Femur (tissue), 1 donor: ENCODE measurements at places on chromosomes 1 and 21.

- no peak for DNase-seq
Observed at GRCh38 chr1:205600085-205600484, 31.7 kb downstream of the ELK4 start.

- DNase-seq = no peak
Observed at GRCh38 chr21:14526836-14527695, 19.0 kb downstream of the SAMSN1 start.

- peak; percentile 56 for DNase-seq
Observed at GRCh38 chr1:145985502-145986439, 10.6 kb downstream of the TXNIP start.

DNA sequence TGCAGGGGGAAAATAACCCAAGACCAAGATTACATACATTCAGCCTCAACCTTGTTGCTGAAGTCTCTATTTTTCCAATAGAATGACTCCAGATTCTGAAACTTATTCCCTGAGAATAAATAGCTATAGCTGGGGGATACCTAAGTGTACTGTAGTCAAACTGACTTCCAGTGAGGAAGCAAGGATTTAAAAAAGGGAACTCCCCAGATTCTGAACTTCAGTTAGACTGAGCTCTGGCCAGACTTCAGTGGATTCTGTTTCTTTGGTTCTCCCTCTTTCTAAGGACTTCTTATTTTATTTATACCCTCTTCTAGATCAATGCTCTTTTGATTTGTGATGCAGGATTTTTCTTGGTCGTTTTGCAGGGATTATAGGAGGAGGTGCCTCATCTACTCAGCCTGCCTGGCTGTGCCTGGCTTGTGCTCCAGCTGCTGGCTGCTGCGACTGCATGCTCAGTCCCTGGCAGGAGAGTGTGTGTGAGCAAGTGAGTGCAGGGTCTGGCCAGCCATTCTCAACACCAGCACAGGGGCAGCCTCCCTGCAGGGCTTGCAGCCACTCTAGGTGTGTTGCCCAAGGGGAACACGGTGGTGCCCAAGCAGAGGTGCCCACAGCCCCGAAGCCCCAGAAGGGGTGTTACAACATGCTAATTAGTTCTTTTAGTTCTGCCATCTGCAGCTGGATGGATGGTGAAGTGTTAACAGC, 43.0 kb downstream of the SPATA17 start:
- peak; percentile 18 for DNase-seq
